Activated T-cell treated with anti-CD3 and anti-CD28 coated beads, Interleukin-2, amount 50 U/mL, for 24 hours (primary cell): ENCODE measurements at places on chromosomes 16 and 17.

DNA sequence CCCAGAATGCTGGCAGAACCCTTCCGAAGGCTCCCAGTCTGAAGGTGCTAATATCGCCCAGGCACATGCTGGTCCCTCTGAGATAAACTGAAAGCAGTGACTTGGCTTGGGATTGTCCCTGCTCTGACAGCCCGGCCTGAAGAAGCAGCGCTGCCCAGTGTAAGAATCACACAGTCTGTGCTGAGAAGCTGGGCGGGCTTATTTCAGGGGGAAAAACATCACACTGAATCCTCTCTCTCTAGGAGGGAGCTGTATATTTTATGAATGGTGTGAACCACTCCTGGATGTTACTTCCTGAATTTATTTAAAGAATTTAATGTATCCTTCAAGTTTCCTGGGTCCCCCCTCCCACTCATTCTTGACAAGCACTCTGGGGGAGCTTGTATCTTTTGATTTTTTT lies 36.3 kb downstream of the GAS7 start:
- H3K27me3 ChIP-seq: peaks cover 3% of the 10 kb centered on the region
- H3K36me3 ChIP-seq: no peaks in the 10 kb centered on the region
- H3K4me1 ChIP-seq: peaks cover 4% of the 10 kb centered on the region

DNA sequence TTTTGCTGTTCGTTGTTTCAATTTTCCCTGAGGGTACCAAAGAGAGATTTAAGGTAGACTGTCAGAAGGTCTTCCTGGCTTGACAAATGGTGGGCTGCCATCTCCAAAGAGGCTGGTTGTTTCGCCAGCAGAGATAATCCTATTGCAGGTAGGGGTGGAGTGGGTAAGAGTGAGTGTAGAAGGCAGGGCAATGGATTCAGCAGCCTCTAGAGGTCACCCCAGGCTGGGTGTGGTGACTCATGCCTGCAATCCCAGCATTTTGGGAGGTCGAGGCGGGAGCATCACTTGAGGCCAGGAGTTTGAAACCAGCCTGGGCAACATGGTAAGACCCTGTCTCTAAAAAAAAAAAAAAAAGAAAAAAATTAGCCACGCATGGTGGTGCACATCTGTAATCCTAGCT lies 34.6 kb downstream of the DCAKD start:
- DNase-seq: no peak
- H3K4me3 ChIP-seq: no peak overlapping the region
- H3K36me3 ChIP-seq: no peaks in the 10 kb centered on the region

DNA sequence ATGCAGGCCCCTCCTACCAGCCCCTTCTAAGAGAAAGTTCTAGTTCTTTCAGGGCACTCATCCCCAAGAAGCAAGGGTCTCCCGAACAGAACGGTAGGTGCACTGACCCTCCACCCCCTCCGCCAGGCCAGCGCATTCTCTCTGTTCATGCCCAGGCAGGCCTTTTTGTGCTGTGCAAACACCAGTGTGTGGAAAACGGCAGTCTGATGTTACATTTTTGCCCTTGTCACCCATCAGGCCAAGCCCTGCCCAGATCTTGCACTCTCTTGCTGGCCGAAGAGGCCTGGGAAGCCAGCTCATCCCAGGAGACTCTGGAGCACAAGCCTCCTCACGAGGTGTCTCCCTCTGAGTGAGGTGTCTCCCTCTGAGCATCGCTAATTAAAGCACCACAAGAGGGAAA lies 16.1 kb upstream of the MTSS2 start:
- DNase-seq: no peak
- H3K27me3 ChIP-seq: no peaks in the 10 kb centered on the region
- peaks cover 10% of the 10 kb centered on the region for H3K4me1 ChIP-seq
- H3K36me3 ChIP-seq: peaks cover 25% of the 10 kb centered on the region
- H3K27ac ChIP-seq: no peak overlapping the region

GRCh38 chr16:67713647-67714273 lies 5.4 kb downstream of the GFOD2 start:
- no peak overlapping the region for H3K27ac ChIP-seq
- no peaks in the 10 kb centered on the region for H3K27me3 ChIP-seq
- H3K4me3 ChIP-seq: no peak overlapping the region
- DNase-seq: no peak
- H3K4me1 ChIP-seq: peaks cover 37% of the 10 kb centered on the region

GRCh38 chr17:61321344-61321743 lies 78.3 kb upstream of the TBX2 start:
- H3K4me1 ChIP-seq: no peaks in the 10 kb centered on the region
- no peak for DNase-seq
- H3K4me3 ChIP-seq: no peak overlapping the region
- no peaks in the 10 kb centered on the region for H3K36me3 ChIP-seq
- H3K27ac ChIP-seq: no peak overlapping the region
